CMK (cell line): ENCODE measurements at places on chromosomes 3 and 15.
A peak's percentile ranks its signal among the peaks of the same experiment; 100 is the strongest.

GRCh38 chr15:39580485-39581241 is at the start of gene THBS1:
Gene THBS1, plus strand, starts transcription at chr15:39581079. Its CDS starts 779 bp downstream, at chr15:39581858.
- peak; percentile 67 for DNase-seq

DNA sequence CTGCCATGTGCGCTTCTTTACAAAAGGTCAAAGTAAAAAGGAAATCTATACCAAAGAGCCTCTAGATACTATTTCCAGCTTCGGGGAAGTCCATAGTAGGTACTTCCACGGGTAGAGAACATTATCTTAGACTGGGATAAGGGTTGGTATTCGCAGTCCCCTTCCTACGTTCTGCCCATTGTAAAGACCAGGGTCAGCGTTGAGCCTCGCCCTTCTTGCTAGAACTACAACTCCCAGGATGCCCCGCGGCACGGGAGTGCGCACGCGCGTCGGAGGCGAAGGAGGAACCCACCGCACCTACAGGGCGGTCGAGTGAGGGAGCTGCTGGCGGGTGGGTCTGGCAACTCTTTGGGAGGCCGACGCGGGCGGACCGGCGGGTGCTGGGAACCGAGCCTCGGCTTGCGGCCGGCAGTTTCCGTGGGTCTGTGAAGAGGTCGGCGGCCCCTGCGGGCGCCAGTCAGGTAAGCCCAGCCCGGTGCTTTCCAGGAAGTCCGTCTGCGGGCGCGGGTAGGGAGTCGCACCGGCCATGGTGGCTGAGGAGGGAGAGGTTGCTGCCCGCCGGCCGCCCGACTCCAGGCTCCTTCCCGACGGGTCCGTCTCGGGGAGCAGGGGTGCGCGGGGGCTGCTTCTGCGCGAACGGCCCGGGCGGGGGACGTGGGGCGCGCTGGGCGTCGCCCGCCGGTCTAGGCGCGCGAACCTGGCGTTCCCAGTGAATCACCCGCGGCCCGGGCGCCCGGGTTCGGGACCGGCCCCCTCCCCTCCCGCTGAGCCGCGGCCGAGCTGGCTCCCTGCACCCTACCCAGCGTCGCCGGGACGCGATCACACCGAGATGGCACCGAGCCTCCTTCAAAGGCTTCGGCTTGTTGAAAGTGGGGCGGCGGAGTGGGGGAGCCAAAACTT is at the start of gene TMOD3:
TMOD3 (plus strand) TSS at position 278 of the 900 bp plus-strand sequence. CDS start 33,232 bp downstream, outside the sequence.
- peak; percentile 66 for DNase-seq

- DNase-seq = no peak
These were observed 11.7 kb upstream of the MBNL1 start for GRCh38 chr3:152256851-152257562.

- DNase-seq = peak; percentile 41
These were observed 64.5 kb downstream of the KLHL25 start for GRCh38 chr15:85730001-85730820.

DNA sequence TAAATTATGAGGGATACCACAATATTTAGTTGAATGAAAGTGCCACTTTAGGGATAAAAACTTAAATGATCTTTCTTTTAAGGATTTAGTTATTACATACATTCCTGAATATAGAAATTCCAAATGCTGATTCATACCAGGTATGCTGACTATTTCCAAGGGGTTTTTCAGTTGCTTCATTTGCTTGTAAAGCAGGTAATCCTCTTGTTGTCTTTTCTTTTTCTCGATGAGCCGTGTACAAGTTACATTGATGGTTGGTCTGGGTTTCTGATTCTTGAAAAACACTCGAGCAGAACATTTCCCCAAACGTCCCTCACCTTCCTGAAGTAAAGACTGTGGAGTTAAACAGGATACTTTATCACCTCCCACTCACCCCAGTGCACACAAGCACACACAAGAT is 21.7 kb downstream of the RARRES1 start:
- DNase-seq = no peak

DNA sequence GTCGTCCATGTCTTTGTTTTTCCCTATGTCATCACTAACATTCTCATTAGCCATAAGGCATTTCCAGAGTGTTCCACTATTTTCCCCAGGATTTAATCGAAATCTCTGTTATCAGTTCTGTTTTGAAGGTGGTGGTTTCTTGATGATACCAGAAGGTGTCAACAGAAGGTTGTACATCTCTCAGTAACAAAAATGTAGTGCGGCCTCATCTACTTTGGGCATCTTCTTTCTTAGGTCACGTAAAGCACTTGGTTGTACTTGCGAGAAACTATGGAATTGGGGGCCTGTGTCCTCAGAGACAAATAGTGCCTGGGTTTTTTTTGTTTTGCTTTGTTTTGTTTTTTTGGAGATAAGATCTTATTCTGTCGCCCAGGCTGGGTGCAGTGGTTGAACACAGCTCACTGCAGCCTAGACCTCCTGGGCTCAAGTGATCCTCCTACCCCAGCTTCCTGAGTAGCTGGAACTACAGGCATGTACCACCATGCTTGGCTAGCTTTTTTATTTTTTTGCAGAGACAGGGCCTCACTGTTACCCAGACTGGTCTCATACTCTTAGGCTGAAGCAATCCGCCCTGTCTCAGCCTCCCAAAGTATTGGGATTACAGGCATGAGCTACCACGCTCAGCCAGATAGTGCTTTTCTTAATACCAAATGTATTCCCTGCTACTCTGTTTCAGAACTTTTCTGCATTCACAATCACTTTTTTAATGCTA is 61.2 kb upstream of the FURIN start:
- DNase-seq = no peak

DNA sequence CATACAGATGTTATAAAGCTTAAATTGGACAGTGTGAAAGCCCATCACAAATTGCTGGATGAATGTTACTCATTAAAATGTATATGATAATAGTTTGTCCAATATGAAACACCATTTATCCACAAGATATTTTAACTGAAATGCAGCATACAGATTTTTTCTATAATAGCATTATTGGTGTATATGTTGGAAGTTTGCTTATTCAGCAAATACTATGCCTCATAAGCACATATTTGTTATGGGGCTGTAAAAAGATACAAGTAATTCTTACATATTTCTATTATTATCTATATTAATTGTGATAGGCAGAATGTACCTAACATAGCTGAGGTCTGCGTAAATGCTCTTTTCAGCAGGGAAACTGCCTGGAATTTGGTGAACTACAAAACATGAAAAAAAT is 790.5 kb downstream of the DIPK2A start:
- no peak for DNase-seq

GRCh38 chr15:64004056-64004455 is 42.2 kb downstream of the DAPK2 start:
- DNase-seq = no peak

GRCh38 chr3:513301-513700 is 316.7 kb downstream of the CHL1 start:
- no peak for DNase-seq

- DNase-seq = no peak
These were observed 297.3 kb downstream of the DOCK3 start for GRCh38 chr3:50972029-50972428.

GRCh38 chr3:142977399-142977728 is 13.9 kb upstream of the PAQR9 start:
- DNase-seq = no peak

- no peak for DNase-seq
These were observed 237.6 kb downstream of the RAP2B start for GRCh38 chr3:153399636-153400035.

GRCh38 chr3:174639970-174640369 is 219.2 kb upstream of the NAALADL2 start:
- DNase-seq = no peak

DNA sequence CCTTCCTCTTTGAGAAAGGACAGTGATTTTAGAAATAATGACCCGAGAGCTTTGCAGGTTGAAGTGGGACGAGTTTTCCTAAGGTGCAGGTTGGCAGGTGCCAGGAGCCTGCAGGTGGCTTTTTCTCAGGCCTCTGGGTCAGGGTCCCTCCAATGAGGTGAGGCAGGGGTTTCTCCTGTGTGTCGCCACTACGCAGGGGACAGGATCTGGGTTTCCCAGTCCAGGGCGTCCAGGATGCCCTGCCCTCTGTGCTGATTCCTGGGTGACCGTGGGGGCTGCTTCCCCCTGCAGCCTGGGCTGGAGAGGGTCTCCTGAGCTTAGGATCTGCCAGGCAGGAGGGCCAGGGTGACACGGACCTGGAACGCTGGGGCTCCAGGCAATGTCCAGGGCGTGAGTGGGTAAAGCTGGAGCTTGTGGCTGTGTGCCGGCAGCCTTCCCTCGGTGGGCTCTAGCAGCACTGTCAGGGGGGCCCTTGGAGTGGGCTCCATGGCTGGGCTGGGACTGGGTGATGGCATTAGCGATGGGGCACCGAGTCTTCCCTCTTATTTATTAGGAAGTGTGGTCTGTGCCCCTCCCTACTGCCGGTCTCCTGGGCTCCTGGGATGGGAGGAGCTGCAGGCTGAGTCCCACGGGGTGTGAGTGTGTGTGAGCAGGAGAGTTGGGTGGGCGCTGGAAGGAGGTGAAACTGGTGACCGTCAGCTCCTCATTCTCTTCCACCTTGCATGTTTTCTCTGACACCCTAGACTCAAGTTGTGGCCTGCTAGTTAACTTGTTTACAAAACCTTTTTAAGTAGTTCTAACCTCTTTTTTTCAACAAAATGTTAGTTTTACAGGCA is 1.8 kb downstream of the APBA2 start:
- no peak for DNase-seq

DNA sequence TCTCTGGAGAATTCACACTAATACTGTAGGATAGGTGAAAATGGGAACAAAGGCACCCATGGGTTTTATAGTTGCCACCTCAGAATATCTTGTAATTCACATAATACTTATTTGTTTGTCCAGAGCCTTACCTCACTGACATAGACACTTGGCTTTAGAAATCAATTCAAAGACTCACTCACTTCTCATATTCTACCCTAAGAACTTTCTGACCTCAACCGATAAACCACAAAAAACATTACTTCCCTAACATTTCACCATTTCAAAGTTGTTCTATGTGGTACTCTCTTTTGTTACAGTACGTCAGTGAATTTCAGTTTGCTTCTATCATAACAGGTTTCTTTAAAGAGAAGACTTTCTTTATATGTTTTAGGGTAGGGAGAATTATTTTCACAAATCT is 359.3 kb downstream of the IGSF11 start:
- no peak for DNase-seq

DNA sequence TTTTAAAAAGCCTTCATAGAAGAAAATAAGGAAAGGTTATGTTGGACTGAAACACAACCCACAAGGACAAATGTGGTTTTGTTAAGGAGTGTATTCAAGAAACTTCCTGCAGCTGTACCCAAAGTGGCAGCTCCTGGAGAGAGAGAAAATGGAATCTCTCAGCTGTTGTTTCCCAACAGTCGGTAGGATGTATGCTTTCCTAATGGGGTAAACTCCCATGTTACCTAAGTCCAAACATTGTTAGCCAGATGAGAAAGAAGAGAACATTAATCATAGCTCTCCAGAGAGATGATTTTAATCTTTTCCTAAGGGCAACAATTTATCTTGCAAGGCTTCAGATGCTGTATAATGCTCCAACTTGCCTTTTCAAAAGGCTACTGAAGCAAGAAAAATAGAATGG is 22.6 kb upstream of the TEX9 start:
- DNase-seq = no peak

GRCh38 chr3:115325539-115325938 is 178.5 kb upstream of the ZBTB20 start:
- DNase-seq = no peak

GRCh38 chr3:181383760-181384159 is 328.0 kb upstream of the SOX2 start:
- DNase-seq = no peak

DNA sequence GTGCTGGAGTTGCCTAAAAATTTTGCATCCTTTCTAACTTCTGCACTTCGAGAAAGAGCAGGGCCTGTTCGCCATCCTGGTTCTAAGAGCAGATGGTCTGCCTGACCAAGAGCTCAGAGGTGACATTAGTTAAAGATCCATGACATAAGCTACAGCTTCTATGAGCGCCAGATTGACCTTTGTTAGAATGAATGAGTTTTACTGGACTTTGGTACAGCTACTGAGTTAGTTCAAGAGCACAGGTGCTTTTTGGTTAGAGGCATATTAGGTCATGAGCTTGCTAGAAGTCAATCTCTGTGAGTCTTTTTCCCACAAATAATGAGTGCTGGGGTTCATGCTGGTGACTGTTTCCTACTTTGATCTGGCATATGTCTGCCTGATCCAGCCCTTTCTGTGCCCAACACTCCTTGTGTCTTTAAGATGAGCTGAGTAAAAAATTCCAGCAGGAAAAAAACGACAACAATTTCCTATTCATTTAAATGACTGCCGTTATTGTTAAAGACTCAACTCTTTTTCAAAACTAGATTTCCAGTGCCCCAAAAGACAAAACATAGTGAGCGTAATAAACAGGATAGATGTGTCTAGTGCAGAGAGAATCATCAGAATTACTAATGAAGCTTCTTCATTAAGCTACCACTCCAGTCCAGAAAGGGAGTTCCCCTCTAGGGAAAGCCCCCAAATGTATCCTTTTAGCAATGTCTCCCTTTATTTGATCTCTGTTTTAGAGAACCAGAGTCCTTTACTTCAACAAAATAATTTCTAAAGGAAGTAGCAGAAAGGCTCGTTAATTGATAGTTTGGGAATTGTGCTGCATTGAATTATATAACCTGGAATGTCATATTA is 152.9 kb downstream of the SLCO3A1 start:
- no peak for DNase-seq

DNA sequence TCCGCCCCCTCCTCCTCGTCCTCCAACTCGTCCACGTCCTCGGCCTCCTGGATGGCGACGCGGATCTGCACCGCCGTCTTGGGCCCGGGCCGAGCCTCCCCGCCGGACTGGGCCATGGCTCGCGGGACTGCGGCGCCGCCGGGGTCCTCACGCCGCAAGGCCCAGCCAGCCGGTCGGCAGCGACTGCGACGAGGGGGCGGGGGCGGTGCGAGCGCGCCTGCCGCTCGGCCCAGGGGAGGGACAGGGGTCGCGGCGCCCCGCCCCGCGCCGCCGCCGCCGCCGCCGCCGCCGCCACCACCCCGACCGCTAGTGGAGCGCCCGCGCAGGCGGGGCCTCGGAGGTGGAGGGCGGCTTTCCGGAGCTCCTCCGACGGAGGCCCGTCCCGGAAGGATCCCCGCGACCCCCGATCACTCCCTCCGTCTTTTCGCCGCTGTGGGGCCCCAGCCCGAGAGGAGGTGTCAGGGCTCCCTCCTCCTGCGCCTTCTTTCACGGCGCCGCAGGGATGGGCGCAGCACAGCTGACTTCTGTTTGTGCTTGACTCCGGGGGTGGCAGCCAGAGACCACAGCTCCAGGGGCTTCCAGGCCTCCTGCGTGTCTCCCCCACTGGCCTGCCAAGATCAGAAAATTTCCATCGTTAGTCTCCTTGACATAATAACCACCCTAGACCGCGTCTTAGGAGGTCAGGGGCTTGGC is at the start of gene LARP6:
LARP6 (minus strand) TSS at position 185 of the 693 bp plus-strand sequence; CDS start at position 116, 69 bp downstream.
- no peak for DNase-seq

DNA sequence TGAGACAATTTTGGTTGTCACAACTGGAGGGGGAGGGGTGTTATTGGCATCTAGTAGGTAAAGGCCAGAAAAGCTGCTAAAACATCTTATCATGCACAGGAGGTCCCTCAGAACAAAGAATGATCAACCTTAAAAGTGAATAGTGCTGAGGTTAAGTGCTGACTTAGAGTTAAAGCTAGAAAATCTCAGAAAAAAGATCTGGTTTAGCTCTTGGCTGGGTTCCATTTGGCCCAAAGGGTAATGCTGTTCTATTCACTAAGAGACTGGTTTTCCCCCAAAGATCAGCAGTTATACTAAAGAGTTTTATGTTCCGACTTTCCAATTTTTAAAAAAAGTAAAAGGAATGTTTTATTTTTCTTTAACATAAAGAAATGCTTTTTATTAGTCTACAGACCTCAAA is 15.6 kb downstream of the DCBLD2 start:
- no peak for DNase-seq

GRCh38 chr3:52023860-52024764 is 28.4 kb upstream of the RPL29 start:
- no peak for DNase-seq
